Nucleus accumbens (tissue), 56 donors: ENCODE measurements at places on chromosomes 1 and 21.

GRCh38 chr1:22792396-22793160, 81.9 kb downstream of the EPHB2 start:
- no peak for DNase-seq

- DNase-seq = no peak
Measured at GRCh38 chr21:42991992-42992740, 17.8 kb downstream of the PKNOX1 start.

- no peak for DNase-seq
Measured at GRCh38 chr1:30966690-30967369, 58.3 kb upstream of the SDC3 start.

GRCh38 chr1:58762806-58763205, 21.0 kb downstream of the JUN start:
- DNase-seq = no peak

DNA sequence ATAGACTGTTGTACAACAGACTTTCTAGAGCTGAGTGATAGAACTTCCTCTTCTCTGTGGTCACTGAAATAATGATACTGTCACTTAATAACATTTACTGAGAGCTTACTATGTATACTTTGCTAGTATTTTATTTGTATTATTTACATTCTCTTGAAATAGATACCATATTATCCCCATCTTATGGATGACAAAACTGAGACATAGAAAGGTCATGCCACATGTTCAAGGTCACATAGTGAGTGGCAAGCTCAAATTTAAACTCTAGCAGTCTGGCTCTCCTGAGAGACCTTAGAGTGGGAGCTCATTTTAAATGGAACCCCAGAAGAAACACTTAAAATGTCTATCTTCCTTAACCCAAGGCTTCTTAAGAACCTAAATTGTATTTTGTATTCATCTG, 266.6 kb upstream of the CAMK1G start:
- DNase-seq = no peak

DNA sequence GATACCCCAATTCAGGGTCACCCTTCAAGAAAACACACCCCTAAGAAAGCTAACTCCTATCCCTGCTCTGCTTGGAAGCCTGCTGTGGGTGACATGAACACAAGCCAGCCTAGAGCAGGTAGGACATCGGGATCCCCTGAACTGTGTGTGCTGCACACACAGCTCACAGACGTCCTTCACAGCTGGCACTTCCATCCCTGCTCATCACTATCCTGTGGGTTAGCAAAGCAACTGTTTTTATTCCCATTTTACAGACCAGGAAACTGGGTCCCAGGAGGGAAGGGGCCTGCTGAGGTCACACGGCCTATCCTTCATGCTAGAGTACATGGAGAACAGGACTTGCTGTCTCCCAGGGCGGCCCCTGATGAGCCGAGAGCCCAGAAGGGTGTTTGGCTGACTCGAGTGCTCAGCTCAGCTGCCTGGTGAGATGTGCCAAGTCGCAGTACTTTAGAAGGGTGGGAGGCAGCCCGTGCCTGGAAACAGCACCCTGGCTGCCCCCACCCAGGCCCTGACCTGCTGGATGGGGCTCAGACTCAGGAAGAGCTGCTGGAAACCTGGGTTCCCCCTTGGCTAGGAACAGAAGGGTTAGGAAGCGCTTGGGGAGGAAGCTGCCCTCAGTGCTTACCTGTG, 28.3 kb upstream of the BTG2 start:
- no peak for DNase-seq

DNA sequence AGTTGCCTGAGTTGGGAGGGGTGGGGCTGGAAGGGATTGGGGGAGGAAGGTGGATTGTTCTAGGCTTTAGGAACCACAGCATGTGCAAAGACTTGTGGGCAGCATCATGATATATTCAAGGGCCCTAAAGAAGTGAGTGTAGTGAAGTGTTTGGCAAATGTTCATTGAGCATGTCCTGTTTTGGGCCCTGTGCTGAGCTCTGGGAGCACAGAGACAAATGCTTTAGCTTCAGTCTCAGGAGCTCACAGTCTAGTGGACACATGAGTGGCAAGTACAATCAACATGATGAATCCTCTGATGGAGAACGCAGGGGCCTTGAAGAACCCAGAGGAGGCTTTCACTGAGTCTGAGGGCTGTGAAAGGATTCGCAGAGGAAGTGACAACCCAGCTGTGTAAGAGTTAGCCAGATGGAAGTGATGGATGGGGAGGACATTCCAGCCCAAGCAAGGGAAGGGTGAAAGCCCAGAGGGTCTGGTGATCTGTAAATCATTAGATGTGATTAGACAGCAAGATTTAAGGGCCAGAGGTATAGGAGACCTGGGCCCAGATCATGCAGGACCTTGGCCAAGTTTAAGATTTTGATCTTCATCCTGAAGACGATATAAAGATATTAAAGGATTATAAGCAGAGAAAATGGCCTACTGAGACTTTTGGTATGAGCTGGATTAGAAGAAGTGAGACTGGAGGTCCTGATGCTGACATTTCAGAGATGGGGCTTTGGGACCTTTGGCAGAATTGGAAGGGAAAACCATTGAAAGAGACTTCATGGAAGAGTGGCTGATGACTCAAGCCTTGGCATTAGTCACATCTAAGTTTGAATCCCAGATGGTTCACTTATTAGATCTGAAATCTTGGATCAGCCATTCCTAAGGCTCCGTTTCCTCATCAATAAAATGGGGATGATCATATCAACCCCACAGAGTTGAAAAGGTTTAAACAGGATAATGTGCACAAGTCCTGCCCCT, 4.6 kb downstream of the IPO13 start:
- DNase-seq = no peak

DNA sequence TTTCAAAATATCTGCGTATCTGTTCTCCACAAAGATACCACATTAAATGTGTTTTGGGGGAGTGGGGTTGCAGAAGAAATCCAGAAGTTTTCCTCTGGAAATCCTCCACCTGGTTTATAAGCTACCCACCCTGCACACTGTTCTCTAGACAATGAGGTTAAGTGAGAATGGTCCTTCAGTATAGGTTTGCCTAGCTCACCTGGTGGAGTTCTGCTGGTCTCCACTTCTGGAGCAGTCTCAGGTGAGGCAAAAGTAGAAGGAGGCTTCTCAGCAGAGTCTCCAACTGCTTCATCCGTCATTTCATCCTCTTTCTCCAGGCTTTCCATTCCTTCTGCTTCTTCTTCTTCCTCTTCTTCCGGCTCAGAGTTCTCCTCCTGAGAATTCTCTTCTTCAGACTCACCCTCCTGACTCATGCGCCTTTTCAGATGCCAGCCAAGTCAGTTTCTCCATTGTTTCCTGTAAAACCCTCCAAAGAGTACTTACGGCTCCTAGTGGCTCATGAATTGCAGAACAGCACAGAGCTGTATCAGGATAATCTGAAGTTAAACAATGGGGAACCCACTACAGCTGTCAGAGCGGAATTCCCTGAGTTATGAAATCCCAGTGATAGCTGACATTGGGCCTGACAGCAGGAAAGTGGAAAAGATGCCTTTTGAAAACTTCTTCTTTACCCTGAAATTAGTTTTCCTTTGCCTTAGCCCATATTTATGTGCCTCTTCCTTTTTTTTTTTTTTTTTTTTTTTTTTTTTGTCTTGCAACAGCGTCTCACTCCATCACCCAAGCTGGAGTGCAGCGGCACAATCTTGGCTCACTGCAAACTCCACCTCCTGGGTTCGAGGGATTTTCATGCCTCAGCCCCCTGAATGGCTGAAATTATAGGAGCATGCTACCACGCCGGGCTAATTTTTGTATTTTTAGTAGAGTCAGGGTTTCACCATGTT, 38.5 kb downstream of the MSTO1 start:
- no peak for DNase-seq

GRCh38 chr1:109304226-109304920, 2.4 kb downstream of the MYBPHL start:
- peak; percentile 76 for DNase-seq

- no peak for DNase-seq
Measured at GRCh38 chr1:221643404-221644144, 98.3 kb downstream of the DUSP10 start.

DNA sequence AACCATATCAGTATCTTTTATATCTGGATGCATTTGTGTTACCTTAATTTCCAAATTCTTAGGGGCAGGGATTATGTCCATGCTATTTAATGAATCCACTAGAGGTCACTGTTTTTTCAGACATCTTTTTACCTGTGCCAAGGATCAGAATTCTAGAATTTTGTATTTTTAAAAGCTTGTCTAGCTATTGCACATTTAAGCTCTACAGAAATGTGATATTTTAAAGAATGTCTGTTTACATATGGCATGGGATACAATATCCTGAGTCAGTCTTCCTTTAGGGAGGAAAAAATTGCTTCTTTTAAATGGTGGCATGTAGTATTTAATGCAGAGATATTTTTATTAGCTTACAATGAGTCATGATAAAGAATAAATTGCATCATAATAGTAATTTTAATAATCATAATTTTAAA, 11.3 kb downstream of the RPAP2 start:
- no peak for DNase-seq
